ENCODE measurements at places on chromosomes 2 and 18.

GRCh38 chr2:106147665-106148064 is 46.4 kb downstream of the UXS1 start:
- DNase-seq: no peak

GRCh38 chr2:119462574-119462973 is 30.9 kb downstream of the TMEM37 start:
- DNase-seq: no peak

DNA sequence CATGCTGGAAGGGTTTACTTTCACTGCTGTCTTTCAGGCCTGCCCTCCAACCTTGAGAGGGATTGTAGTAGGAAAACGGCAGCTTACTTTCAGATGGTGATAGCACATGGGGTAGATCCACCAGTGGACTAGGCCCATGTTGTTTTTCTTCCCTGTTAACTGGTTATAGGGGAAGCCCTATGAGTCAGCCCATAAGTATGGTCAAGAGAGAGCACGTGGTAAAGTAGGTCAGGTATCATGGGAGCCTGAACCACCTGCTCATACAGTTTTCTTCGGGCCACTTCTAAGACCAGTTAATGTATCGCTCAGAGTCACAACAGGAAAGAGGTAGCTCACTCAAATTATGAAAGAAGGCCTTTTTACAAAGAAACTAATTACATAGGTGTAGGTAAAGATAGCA is 33.0 kb downstream of the PDK1 start:
- DNase-seq: no peak

GRCh38 chr18:55787536-55788073 is 199.6 kb upstream of the TCF4 start:
- DNase-seq: no peak

DNA sequence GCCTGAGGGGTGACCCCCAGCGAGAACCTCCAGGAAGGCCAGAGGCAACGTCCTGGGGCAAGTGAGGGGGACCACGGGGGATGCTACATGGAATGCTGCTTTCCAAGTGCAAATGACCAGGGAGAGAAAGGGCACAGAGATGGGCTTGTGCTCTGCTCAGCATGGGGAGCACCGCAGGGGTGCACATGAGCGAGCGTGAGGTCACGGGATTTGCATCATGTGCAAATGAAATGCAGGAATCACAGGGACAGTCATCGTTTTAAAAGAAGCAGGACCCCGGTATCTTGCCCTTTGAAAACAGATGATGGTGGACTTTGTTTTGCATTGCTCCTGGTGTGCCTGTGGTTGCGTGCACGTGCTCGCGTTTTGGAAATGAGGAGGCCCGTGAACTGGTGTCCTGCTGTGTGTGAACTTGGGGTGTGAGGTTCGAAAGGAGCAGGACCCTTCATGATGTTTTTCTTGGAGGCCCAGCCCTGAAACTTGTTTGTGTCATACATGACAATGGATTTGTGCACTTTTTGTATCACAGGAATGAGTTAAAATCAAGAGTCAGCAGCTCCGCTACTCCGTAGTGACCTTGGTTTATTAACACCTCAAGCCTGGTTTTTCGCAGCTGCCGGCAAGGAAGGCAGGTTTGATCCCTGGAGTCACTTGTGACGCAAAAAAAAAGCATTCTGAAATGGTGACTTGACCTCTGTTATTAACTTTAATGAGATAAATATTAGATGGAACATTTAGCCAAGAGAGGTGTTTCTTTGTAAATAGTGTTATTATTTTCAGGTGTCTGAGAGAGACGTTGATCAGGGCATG is 234.5 kb downstream of the LDLRAD4 start:
- DNase-seq: no peak

DNA sequence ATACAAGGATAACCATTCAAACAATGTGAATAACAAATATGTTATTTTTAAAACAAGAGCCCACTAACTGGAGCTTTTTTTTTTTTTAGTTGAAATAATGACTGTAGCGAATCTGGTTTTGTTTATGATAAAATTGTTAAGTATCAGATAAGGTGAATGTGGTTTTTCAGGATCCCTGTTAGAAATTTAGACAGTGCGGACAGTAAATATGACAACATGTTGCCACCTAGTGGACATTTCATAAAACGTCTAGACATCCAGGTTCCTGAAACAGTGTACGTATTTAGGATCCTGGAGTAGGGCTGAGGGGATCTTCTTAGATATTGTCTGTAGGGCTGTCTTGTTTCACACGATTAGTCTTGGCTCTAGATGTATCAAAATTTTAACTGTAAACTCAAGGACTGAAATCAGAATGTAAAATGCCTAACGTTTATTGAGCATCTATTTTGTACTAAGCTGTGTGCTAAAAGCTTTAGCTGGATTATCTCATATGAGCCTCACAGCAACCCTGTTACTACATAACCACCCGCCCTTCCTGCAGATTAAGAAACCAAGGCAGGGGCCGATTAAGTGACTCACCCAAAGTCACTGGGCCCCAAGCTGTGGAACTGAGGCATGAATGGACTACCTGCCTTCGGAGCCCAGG is 23.9 kb upstream of the CCDC68 start:
- DNase-seq: peak; percentile 50
